ENCODE measurements at places on chromosomes 2 and 18.

DNA sequence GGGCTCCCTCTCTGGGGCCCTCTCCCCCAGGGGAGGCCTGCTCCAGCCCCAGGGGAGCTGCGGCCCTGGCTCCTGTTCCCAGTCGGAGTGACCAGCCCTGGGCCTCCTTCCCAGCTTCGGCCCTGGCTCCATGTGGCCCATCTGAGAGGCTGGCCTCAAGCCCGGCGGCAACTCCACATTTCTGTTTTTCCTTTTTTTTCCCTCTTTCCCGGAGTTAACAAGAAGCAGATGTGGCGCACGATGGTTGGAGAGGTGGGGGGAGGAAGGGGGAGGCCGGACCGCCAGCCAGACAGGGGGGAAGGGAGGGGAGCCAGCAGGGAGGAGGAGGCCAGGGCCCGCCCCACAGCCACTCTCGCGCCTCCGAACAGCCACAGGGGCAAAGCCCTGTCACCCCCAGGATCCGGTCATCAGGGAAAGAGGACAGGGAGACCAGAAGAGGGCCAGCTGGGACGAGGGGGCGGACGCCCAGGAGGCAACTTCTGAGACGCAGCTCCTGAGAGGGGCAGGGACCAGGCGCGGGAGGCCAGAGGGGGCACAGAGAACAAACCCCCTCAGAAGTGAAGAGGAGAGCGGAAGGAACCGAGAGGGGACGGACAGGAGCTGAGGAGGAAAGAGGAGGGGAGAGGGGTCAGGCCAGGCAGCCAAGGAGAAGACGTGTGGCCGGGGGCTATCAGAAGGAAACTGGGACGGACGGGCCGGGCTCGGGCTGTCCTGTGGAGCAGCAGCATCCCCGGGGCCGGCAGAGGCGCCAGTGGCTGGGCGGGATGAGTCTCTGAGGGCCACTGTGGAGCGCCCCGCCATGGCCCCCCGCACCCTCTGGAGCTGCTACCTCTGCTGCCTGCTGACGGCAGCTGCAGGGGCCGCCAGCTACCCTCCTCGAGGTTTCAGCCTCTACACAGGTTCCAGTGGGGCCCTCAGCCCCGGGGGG, at the start of gene EMILIN1:
EMILIN1 (plus strand) TSS at position 349 of the 928 bp plus-strand sequence; CDS start at position 800, 451 bp downstream.
- no peak for DNase-seq

GRCh38 chr2:161379740-161380139, 36.4 kb upstream of the TBR1 start:
- no peak for DNase-seq

- no peak for DNase-seq
Measured at GRCh38 chr2:234479465-234479864, 17.4 kb downstream of the ARL4C start.

GRCh38 chr2:145919477-145919876, 1399.6 kb upstream of the ZEB2 start:
- no peak for DNase-seq

- no peak for DNase-seq
Measured at GRCh38 chr2:20674974-20675679, 8.2 kb downstream of the GDF7 start.

DNA sequence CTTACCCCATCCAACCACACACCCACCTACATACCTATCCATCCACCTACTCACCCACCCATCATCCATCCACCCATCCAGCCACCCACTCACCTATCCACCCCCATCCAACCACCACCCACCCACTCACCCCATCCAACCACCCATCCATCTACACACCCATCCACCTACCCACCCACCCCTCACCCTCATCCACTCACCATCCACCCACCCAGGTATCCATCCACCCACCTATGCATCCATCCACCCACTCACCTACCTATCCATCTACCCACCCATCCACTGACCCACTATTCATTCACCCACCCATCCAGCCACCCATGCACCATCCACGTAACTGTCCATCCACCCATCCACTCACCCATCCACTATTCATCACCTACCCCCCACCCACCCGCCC, 194.8 kb downstream of the EIPR1 start:
- DNase-seq = no peak

DNA sequence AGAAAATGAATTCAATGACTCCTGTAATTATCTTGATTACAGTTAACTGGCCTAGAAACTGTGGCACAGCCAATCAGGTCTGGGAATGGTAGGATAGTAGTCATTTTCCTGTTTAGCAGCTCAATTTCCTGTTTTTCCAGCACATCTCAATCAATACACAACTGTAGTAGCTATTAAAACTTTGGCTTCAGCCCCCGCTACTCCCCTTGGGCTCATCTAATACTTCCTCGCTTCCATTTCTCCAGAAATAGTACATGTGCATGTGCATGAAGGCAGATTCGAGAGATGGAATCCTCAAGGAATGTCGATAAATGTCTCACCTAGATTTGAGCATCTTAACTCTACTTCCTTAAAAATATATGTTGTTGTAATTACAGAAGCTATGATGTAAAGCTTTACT, 9.7 kb downstream of the COBLL1 start:
- no peak for DNase-seq

Data from spinal cord (tissue), 10 donors.